ENCODE measurements at places on chromosomes 12 and 14.

GRCh38 chr14:34340025-34340625, 121.9 kb downstream of the SPTSSA start:
- no peak for DNase-seq

DNA sequence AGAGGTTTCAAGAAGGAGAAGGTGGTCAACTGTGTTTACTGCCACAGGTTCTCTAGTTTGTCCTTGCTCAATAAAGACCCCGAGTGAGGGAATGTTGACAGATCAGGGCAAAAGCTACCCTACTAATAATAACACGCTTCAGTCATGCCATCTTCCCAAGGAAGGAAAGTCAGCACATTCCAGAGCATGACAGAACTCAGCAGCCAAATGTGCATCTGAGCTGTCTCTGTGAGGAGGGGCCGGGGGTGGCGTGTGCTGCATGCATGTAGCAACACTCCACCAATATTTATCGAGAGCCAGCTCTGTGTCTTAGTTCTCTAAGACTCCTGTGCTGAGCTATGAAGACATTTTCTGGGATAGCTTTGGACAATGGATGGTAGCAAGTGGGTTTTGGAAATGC, 260.4 kb downstream of the DPF3 start:
- DNase-seq, result no peak

GRCh38 chr14:80425686-80426085, 214.4 kb upstream of the DIO2 start:
- no peak for DNase-seq

GRCh38 chr14:81264671-81265070, 43.9 kb upstream of the GTF2A1 start:
- DNase-seq, result no peak

DNA sequence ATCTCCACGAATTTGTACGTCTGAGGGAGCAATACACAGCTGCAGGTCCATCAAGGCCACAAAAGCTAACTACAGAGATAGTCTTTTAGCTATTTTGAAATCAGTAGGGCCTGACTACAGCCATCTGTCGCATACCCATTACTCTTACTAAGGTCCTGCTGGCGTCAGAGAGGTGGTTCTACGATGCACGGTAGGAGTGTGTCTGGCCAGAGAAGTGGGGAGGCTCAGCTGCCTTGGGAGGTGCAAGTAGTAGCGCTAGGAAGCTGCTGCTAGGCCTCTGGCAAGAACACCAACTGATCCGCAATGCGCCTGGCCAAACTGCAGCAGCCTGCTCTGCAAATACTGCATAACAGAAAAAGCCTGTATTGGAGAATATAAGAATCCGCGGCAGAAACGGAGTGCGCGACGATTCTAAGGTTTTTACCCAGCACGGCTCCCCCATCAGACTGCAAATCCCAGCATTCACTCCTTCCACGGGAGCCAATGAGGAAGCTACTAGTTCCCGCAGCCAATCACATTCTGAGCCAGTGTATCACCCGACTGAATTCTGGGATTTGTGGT, 743 bp upstream of the CAND1 start:
- DNase-seq, result peak; percentile 83

GRCh38 chr12:13957576-13957975, 23.8 kb downstream of the GRIN2B start:
- no peak for DNase-seq

DNA sequence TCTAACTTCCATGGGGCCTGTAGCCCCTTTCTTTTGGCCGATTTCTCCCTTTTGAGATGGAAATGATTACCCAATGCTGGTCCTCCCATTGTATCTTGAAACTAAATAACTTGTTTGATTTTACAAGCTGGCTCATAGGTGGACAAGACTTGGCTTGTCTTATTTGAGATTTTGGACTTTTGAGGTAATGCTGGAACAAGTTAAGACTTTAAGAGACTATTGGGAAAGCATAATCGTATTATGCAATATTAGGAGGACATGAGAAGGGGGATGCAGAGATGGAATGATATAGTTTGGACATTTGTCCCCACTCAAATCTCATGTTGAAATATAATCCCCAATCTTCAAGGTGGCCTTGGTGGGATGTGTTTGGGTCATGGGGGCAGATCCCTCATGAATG, 49.2 kb upstream of the LYZ start:
- DNase-seq, result no peak

DNA sequence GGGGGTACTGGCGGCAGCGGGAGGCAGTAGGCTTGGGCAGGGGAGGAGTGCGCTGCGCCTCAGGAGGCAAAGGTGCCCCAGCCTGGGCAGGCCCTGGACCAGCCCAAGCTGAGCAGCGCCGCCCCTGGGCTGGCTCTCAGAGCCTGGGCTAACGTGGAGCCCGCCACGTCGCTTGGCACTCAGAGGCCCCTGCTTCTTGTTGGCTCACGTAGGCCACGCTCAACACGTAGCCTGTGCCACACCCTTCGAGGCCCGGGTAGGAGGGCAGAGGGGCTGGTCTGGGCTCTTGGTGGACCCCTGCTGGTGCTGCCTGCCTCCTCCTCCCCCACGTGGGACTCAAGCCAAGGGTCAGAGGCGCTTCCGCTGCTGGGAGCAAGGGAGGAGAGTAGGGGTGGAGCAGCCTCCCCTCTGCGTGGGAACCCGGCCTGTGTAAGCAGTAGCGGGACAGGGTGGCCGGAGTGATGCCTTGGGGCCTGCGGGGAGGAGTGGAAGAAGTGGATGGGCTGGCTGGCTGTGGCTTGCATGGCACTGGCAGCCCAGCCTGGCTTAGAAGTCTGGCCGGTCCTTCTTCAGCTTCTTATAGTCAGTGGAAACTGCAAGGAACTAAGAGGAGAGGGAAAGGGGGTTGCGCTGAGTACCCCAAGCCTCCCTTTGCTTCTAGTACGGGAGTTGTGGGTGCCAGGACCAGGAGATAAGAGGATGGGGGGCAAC, 5.7 kb downstream of the SHMT2 start:
- DNase-seq, result peak; percentile 24

- peak; percentile 79 for DNase-seq
Measured at GRCh38 chr12:94263011-94263811, 114.8 kb downstream of the PLXNC1 start.

GRCh38 chr14:93333631-93334103, 831 bp upstream of the BTBD7 start:
- no peak for DNase-seq

GRCh38 chr12:106317406-106318082, 15.0 kb downstream of the TCP11L2 start:
- no peak for DNase-seq

DNA sequence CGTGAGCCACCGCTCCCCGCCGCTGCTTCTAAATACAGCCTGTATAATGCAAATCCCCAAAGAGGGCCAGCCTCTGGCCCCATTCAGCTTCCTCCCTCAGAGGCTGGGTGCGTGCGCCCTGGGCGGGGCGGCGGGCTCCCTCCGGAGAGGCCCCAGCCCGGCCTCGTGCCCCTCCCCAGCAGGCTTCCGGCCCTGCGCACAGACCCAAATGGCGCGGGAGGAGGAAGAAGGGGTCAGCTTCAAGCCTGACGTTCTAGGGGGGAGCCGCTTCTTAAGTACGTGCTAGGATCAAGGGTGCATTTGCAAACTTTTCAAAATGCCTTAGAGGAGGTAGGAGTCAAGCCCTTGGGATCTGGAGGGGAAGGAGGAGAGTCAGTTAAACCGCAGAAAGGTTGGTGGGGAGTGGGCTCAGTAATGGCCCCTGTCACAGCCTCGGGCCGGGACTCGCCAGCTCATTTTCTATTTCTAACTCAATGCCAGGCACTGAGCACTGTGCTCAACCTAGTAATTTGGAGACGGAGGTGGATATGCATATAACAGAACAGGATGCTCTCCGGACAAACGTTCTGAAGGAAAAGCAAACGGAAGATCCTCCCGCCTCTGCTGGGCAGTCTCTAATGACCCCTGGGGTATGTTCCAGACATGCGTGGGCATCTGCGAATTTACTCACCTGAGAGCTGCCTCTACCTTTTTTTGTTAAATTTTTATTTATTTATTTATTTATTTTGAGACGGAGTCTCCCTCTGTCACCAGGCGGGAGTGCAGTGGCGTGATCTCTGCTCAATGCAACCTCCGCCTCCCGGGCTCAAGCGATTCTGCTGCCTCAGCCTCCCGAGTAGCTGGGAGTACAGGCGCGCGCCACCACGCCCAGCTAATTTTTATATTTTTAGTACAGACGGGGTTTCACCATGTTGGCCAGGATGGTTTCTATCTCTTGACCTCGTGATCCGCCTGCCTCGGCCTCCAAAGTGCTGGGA, 32.3 kb downstream of the NINJ2 start:
- peak; percentile 79 for DNase-seq

DNA sequence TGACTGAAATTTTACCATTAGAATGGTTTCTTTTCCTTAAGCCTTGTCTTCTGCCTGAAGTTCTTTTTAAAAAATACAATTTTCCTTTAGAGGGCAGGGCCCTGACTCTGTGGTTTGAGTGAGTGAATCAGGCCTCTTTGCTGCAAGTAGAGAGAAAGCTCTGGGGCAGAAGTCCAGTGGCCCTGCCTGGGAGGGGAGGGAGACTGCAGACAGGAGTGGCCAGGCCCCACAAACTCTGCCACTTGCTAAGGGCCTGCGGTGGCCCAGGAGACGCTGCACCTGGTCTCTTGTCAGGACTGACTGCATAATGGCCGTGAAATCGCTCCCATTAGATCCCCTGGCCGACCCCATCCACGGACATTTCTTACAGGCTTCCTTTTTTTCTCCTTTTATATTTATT, 25.5 kb downstream of the TSPAN11 start:
- no peak for DNase-seq

DNA sequence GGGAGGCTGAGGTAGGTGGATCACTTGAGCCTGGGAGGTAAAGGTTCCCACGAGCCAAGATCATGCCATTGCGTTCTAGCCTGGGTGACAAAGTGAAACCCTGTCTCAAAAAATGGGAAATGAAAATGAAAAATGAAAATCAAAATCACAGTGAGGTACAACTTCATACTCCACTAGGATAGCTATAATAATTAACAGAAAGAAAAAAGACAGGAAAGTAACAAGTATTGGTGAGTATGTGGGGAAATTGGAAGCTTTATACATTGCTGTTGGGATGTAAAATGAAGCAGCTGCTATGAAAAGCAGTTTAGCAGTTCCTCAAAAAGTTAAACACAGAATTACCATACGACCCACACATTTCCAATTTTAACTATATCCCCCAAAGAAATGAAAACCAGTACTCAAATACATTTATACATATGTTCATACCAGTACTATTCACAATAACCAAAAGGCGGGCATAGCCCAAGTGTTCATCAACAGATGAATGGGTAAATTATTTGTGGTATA, 22.2 kb downstream of the SGPP1 start:
- no peak for DNase-seq

DNA sequence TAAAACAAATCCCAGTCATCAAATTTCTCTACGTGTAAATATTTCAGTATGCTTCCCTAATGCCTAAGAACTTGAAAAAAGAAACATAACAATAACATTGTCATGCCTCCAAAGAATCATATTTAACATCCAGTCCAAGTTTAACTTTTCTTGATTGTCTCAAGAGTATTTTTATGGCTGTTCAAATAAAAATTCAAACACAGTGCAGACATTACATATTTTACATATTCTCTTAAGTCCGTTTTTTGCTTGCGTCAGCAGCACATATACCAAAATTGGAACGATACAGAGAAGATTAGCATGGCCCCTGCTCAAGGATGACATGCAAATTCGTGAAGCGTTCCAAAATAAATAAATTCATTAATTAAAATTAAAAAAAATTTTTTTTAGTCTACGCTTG, 23.3 kb upstream of the EEA1 start:
- no peak for DNase-seq

DNA sequence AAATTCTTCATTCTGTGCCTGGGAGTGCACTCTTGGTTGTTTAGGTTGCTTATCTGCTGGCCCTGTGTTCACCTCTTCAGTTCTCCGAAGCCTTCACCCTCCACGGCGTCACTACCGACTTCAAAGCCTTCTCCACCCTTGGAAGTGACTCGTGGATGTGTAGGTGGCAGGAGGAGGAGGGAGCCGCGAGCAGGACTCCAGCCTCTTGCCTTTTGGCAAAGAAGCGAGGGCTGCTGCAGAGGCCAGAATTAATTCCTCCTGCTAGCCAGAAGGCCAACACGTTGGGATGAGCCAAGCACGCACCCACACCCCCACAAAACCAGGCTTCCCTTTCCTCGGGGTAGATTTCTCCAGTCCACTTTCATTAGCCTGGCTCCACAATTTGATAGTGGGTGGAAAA, 86.5 kb downstream of the TBX5 start:
- no peak for DNase-seq

- no peak for DNase-seq
Measured at GRCh38 chr12:114186241-114187002, 219.5 kb downstream of the TBX5 start.

GRCh38 chr14:101191101-101191720, 287.7 kb upstream of the RTL1 start:
- peak; percentile 3 for DNase-seq

- no peak for DNase-seq
Measured at GRCh38 chr12:120350576-120351350, 18.2 kb downstream of the MSI1 start.

GRCh38 chr14:34103176-34103575, 152.3 kb upstream of the EGLN3 start:
- DNase-seq, result no peak

- DNase-seq, result no peak
Measured at GRCh38 chr12:85237327-85237726, 42.7 kb upstream of the ALX1 start.

GRCh38 chr12:10405294-10405693, 4.3 kb downstream of the KLRC4 start:
- no peak for DNase-seq

GRCh38 chr12:107308310-107308709, 215.0 kb upstream of the CRY1 start:
- DNase-seq, result no peak

GRCh38 chr12:89650239-89650638, 58.4 kb downstream of the ATP2B1 start:
- no peak for DNase-seq

- DNase-seq, result no peak
Measured at GRCh38 chr14:89304972-89305703, 111.9 kb downstream of the FOXN3 start.

DNA sequence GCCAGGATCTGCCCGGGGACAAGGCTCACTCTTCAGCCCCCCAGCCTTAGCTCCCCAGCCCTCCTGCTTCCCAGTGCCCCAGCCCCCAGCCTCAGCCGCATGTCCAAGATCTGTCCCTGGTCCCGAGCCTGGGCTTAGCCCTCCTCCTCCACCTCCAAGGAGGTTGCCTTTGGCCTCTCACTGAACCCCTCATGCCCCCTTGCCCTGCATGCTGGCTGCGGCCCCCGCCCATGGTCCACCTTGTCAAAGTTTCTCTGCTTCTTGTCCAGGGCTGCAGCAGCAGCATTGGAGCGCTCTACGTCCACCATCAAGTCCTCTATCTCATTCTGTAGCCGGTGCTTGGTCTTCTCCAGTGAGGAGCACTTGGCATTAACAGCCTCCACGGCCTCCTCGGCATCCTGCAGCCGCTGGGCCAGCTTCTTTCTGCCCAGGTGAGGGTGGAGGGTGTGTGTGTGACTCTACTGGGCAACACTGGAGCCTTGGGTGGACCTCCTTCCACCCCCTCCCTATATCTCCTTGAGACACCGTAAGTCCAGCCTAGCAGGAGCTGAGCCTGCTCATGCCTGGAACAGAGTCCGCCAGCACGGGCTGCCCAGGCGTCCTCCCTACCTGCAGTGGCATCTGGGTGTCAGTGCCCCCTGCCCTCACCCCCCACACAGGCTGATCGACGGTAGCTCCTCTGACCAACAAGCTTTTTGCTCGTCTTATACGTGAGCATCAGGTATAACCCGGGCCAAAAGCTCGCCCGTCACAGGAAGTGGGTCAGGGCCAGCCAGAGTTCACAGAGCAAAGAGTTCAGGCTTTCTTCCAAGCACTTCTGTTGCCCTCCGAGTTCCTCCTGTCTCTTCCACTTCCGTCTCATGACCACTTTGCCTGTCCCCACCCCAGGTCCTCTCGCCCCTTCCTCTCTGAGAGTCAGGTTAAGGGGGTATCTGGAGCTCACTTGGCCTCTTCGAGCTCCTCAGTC, 11.4 kb downstream of the CMTM5 start:
- no peak for DNase-seq

GRCh38 chr12:12097891-12098690, 27.4 kb downstream of the BCL2L14 start:
- no peak for DNase-seq
